ENCODE measurements at places on chromosomes 7 and 10.

DNA sequence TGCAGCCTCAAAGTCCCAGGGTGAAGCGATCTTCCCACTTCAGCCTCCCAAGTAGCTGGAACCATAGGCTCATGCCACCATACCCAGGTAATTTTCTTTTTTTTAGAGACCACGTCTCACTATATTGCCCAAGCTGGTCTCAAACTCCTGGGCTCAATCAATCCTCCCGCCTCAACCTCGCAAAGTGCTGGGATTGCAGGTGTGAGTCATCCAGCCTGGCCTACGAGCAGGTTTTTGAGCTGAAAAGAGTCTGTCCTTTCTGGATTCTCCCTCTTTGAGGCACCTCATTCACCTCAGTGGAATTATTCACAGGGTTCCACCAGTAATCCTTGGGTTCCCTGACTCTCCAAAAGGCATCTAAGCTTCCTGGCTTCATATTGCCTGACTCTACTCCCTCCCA is 7.6 kb upstream of the LEP start:
- DNase-seq, result no peak

GRCh38 chr7:14748461-14748860 is 154.1 kb downstream of the DGKB start:
- peak; percentile 74 for DNase-seq

DNA sequence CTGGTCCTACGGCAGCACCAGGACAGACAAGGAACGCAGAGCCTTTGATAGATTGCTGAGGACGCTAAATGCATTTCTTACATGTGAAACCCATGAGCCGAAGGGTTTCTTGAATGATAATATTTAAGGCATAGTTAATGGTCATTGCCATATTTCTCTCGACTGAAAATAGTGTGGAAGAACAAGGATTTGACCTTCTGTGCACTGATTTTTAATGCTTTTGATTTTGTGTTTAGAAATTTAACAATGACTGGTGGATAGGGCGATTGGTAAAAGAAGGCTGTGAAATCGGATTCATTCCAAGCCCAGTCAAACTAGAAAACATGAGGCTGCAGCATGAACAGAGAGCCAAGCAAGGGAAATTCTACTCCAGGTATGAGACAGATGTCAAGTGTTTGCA is 150.8 kb downstream of the NSUN6 start:
- DNase-seq, result no peak

DNA sequence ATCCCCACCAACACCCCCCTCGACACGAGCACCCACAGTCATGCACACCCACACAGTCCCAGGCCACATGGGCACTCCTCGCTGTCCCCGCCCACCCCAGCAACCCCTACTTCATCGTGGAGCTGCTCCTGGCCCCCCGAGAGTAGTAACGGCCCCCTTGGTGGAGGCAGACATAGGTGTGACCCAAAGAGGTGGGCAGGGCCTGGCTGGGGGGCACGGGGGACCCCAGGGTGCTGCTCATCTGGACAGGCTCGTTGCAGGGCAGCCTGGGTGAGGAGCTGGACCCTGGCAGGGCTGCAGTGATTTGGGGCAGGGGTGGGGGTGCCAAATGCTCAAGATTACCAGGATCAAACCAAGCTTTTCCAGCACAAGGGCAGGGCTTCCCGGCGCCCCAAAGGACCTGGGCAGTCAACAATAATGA is 42.4 kb upstream of the ZMIZ1 start:
- no peak for DNase-seq

GRCh38 chr10:11339660-11340059 is 271.8 kb downstream of the USP6NL start:
- DNase-seq, result no peak

- no peak for DNase-seq
These were observed 328.2 kb upstream of the SHH start for GRCh38 chr7:156140447-156140846.

DNA sequence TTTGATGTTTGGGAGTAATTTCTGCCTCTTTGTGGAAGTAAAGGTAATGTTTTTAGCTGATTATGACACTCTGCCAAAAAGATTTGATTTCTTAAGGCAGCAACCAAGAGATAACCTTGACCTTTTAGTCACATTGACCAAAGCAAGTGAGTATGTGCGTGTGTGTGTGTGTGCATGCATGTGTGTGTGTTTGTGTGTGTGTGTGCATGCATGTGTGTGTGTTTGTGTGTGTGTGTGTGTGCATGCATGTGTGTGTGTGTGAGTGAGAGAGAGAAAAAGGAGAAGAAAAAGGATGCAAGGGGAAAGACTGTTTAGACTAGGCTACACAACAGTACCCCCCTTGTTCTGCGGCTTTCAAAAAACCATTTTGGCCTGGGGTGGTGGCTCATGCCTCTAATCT is 88.1 kb upstream of the NPVF start:
- DNase-seq, result no peak

Measured in RCC 7860 (cell line).